RWPE2 (cell line): ENCODE measurements at places on chromosomes 16 and 17.

GRCh38 chr17:62724398-62725146 is 83.5 kb downstream of the MARCHF10 start:
- DNase-seq, result no peak

- DNase-seq, result no peak
These were observed 205.2 kb downstream of the KCNJ2 start for GRCh38 chr17:70374496-70374895.

DNA sequence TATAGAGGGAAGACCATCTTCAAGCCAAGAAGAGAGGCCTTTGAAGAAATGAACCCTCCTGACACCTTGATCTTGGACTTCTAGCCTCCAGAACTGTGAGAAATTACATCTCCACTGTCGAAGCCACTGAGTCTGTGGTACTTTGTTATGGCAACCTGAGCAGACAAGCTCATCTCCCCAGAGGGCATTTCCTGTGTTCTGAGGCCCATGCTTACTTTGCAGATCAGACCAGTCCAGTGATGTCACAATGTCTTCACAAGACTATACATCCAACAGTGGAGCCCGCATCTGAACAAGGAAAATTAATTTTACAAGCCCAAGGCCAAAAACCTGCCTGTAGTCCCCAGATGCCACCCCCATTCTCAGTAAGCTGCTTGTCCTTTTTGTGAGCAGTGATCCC is 14.8 kb upstream of the C17orf113 start:
- DNase-seq, result no peak

DNA sequence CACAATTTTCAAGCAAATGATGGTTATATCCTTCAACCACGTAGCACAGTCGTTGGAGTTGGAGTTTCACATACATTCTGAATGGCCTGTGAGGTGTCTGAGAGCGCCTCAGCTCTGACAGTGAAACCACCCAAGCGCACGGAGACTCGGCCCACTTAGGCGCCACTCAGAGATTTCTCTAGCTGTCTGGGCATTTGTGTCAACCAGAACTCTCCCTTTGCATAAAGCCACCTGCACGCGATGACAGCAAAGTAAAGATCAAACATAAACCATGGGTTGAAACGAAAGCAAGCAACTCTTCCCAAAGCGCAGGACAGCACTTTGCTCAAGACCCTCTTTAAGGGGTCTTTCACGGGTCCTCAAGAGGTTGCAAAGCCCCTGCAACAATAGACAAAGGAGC is 533 bp downstream of the SLC6A4 start:
- no peak for DNase-seq

DNA sequence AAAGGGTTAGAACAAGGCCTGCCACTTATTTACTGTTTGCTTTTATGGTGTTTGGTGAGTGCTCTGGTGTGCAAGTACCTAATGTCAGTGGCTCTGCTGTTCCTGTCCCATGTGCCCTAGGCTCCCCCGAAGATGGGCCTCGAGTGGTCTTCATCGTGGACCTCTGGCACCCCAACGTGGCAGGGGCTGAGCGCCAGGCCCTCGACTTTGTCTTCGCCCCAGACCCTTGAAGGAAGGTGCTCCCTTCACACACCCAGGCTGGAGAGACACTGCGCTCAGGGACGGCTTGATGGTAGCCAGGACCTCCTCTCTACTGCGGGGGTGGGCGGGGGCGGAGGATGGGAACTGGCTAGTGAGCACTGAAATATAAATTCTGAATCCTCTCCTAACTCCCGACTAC is 5.4 kb downstream of the ASPHD1 start:
- DNase-seq, result no peak

DNA sequence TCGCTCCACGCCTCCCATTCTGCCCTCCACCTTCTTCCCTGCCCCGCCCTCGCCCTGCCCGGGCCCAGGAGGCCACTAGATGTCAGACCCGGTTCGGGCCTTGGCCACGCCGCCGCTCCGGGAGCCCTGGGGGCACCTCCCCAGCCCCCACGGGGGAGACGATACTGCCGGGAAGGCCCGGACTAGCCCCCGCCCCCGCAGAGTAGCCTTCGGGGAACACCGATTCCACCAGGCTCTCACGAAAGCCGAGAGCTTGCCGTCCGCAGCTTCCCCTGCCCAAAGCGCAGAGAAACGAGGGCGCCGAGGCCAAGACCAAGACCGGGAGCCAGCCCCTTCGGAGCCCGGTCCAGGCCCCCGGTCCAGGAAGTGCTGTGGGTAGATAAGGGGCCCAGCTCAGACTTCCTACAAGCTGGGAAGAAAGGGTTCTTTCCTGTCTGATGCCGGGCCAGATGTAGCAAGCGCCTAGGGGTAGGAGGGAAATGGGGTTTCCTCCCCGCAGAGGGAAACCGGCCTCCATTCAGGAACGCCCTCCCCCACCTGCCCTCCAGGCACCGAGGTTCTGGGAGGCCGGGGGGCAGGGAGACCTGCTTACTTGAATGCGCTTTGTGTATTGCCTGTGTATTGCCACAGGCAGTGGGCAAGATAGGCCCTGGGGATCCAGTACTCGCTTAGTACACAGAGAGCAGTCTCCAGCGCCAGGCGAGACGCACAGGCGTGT is 806 bp upstream of the CYB561 start:
- no peak for DNase-seq

- no peak for DNase-seq
These were observed 12.6 kb upstream of the PYDC1 start for GRCh38 chr16:31229501-31229900.

DNA sequence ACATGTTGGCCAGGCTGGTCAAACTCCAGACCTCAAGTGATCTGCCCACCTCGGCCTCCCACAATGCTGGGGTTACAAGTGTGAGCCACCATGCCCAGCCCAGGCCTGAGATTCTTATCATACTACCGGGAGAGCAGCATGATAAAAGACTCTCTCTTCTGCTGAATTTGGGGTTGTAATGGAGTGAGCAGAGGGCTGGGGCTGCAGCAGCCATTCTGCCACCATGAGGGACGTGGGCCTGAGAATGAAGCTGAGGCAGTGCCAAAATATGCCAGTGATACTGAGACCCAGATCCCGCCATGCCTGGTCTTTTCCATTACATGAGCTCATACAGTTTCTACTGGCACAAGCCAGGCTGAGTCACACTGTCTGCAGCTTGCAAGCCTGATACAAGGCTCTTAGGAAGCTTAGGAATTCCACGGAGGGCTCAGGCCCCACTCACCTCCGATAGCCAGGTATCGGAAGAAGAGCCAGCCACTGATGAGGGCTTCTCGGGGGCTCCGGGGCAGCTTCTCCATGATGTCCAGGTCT is 19.6 kb upstream of the P2RX1 start:
- DNase-seq, result no peak

GRCh38 chr17:13600475-13601321 is 1.0 kb downstream of the HS3ST3A1 start:
- no peak for DNase-seq

DNA sequence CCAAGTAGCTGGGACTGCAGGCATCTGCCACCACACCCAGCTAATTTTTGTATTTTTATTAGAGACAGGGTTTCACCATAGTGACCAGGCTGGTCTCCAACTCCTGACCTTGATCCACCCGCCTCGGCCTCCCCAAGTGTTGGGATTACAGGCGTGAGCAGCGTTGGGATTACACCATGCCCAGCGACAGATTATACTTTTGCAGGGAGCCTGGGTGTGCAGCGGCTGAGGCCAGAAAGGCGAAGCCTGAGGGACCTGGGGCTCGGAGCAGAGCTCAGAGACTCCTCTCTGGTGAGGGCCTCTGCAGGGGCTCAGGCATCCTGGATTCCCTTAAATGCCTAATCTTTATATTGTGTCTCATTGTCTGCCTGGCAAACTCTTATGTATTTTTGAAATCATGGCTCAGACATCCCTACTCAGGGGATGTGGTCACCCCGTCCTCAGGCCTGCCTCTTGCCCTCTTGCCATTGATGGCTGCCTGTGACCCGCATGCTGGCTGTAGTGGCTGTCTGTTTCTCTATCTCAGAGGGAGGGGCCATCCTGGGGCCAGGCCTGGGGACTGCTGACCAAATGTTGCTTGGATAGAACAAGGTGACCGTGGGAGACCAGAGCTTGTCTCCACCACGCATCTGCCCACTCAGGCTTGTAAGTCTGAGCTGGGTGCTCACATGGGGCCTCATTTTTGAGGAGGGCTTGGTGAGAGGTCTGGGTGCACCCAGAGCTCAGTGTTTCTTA is 42.6 kb downstream of the B9D1 start:
- no peak for DNase-seq

GRCh38 chr17:58121925-58122324 is 26.3 kb upstream of the OR4D1 start:
- no peak for DNase-seq

- DNase-seq, result no peak
These were observed 120.7 kb downstream of the GAS7 start for GRCh38 chr17:10077561-10078299.

DNA sequence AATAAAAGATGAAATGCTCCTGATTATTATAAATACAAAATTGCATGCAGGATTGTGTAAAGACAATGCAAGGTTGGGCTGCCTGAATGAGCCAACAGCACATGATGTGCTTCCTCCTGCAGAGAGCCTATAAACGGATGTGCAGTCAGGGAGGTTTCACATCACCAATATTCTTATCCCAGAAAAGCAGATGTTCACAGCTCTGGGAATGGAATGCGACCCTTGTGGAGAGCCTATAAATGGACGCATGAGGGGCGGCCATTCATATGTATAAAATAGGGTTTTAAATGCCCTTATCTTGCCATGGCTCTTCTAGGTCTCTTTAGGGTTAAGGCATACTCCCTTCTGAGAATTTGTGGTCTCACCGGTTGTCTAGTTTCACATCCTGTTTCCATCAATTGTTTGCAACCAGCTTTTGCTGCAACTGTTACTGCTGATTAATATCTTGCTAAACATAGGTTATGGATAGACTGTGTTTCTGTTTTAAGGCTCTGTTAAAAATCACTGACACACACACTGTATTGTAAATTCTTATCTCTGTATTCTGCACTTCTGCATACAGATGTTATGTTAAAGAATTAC is 31.9 kb downstream of the SLFN11 start:
- no peak for DNase-seq

GRCh38 chr16:1101573-1102332 is 5.7 kb upstream of the C1QTNF8 start:
- no peak for DNase-seq

DNA sequence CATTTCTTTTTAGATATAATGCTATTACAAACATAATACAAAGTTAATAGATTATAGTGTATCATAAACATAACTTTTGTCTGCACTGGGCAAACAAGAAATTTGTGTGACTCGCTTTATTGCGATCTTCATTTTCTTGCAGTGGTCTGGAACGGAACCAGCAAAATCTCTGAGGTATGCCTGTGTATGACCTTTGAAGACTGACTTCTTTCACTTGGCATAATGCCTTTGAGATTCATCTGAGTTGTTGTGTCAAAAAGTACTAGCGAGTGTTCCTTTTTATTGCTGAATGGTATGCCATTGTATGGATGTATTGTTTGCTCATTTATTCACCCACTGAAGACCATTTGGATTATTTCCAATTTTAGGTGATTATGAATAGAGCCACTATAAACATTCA is 69.2 kb downstream of the TANC2 start:
- no peak for DNase-seq

DNA sequence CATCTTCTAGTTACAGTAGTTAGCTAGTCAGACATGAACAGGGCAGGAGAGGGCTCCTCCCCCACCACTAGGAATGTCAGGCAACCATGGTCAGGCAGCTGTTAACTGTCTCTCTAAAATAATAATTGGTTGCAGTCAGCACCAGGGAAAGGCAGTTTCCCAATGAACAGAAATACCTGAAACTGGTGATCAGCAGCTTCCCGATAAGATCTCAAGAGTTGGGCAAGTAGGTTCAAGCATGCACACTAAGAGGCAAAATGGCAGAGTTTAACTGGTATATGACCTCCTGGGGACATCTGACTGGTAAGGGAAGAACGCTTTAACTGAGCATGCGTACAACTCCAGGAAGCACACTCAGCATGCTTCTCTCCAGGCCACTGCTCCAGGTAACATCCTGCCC is 12.6 kb upstream of the XYLT1 start:
- DNase-seq, result no peak

GRCh38 chr16:30786936-30787612 is at the start of gene ZNF629:
Gene ZNF629 (minus strand): TSS chr16:30787205. CDS start chr16:30784482, 2,723 bp downstream.
- DNase-seq, result peak; percentile 74

DNA sequence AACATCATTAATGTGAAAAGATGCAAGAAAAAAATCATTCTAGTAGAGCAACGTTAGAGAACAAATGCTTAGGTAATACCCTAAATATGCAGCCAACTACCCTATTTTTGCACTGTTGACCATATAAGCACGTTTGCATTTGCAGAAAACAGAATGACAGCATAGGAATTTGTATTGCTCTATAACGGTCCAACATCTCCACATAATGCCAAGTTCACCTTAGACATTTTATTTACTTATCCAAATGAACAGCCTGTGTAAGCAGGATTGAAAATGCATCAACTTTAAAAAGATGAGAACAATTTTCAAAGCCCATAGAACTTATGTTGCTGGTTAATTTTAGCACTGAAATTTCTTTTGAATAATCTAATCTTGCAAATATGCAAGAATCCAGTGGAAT is 19.1 kb upstream of the RSL1D1 start:
- no peak for DNase-seq

- DNase-seq, result no peak
These were observed 6.7 kb downstream of the ERI2 start for GRCh38 chr16:20799599-20799998.

GRCh38 chr17:3859940-3860339 is 13.9 kb upstream of the NCBP3 start:
- no peak for DNase-seq

GRCh38 chr17:9141425-9141753 is 120.1 kb downstream of the NTN1 start:
- no peak for DNase-seq

GRCh38 chr16:31079342-31079944 is 5.2 kb downstream of the ZNF646 start:
- peak; percentile 57 for DNase-seq

DNA sequence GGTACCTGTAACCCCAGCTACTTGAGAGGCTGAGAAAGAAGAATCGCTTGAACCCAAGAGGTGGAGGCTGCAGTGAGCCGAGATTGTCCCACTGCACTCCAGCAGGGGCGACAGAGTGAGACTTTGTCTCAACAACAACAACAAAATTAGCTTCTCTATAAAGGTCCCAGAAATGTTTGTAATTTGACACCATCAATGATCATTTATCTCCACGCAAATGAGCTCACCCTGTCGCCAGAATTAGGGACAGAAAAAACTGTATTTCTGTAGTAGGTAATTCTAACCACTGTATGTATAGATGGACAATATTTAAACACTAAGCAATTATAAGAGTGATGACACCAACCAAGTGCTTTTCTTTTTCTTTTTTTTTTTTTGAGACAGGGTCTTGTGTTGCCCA is 10.7 kb downstream of the C17orf78 start:
- DNase-seq, result no peak

GRCh38 chr16:17233318-17234002 is 237.3 kb downstream of the XYLT1 start:
- no peak for DNase-seq

DNA sequence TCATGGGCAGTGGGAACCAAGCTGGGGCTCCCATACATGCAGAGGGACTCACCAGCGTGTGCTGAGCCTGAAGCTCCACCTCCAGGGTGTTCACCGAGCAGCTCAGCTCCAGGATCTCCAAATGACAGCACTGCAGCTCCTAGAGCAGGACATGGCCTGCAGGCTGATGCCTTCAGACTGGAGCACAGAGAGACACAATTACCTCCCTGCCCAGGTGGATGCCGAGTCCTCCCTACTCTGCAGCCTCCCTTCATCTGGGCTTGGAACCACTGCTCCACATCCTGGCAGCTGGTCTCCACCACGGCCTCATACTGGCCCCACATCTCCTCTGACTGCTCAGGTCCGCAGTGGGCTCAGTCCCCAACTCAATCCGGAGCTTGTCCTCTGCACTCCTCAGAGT is 8.2 kb upstream of the KRT38 start:
- DNase-seq, result no peak

- DNase-seq, result peak; percentile 68
These were observed 1.1 kb downstream of the ARL4D start for GRCh38 chr17:43399839-43400328.
